Stimulated activated CD4-positive, alpha-beta T cell treated with anti-CD3 and anti-CD28 coated beads, Interleukin-1b, Interleukin-23, amount 100 ng/mL, for 24 hours (primary cell): ENCODE measurements at places on chromosomes 2 and 18.

DNA sequence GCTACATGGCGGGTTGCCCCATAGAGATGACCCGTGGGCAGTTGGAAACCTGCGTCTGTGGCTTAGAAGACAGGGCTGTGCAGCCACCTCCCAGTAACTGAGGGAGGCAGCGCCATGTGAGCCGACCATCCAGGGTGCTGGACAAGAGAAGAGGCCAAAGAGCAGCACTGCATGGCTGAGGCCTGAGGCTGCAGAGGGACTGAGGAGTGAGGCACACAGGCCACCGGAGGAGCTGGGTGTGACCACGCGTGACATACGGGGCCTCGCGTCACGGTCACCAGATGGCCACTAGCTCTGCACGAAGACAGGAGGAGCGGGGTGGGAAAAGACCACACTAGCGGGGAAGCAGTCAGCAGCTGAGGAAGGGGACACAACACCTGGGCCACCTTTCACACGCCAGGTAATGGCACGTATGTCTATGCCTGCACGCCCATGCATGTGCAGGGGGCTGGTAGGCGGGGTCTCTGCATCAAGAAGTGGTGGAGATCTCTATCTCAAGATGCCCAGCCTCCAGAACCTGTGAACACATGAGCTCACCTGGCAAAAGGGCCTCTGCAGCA, 61.4 kb downstream of the NDUFA10 start:
- no peak for DNase-seq

- DNase-seq, result no peak
Observed at GRCh38 chr2:239553376-239554000, 152.7 kb upstream of the HDAC4 start.

DNA sequence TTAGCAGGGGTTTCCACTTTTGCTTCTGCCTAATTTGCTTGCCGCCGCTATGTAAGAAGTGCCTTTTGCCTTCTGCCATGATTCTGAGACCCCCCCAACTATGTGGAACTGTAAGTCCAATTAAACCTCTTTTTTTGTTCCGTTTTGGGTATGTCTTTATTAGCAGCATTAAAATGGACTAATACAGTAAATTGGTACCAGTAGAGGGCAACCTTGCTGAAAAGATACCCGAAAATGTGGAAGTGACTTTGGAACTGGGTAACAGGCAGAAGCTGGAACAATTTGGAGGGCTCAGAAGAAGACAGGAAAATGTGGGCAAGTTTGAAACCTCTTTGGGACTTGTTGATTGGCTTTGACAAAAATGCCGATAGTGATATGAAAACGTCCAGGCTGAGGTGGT, 216.1 kb upstream of the FSIP2 start:
- no peak for DNase-seq

- no peak for DNase-seq
Observed at GRCh38 chr2:50623244-50623643, 408.7 kb downstream of the NRXN1 start.
